Omental fat pad (tissue), 4 donors: ENCODE measurements at places on chromosomes 6 and 20. TPM values are rescaled to one million over a fixed set of nuclear protein-coding genes. Genes with fewer than 3 reads are reported as not detected.

DNA sequence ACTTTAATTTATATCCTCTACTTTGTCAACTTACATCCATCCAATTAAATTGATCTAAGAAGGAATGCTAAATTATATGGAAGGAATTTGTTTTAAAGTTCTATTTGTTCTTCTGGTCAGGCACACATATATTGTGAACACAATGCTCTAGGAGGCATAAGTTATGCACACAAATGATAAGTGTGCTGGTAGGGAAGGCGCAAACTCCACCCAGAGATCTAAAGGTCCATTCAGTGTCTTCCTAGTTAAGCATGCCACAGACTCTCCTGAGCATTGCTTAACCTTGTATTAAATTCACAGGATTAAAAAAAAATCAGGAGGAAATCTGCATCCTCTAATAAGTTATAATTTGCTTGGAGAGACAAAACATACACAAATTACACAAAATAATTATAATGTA lies 127.3 kb downstream of the RALGAPA2 start:
- DNase-seq: no peak

DNA sequence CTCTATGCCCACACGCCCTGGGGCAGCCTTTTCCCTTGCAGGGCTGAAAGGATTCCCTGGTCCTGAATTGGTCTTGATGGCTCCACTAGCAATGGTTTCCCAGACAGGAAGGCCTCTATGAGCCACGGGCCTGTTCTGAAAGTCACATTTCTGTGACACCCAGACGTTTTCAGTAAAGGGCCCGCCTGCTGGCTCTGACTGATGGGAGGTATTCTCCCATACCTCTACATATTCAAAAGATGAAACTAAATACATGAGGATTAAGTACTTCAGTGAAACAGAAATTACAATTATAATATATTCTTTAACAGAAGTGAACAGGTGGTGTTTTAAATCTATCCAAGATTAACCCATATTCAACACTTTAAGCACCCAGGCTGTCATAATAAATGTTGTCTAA lies 629.8 kb downstream of the CDH26 start:
- no peak for DNase-seq

DNA sequence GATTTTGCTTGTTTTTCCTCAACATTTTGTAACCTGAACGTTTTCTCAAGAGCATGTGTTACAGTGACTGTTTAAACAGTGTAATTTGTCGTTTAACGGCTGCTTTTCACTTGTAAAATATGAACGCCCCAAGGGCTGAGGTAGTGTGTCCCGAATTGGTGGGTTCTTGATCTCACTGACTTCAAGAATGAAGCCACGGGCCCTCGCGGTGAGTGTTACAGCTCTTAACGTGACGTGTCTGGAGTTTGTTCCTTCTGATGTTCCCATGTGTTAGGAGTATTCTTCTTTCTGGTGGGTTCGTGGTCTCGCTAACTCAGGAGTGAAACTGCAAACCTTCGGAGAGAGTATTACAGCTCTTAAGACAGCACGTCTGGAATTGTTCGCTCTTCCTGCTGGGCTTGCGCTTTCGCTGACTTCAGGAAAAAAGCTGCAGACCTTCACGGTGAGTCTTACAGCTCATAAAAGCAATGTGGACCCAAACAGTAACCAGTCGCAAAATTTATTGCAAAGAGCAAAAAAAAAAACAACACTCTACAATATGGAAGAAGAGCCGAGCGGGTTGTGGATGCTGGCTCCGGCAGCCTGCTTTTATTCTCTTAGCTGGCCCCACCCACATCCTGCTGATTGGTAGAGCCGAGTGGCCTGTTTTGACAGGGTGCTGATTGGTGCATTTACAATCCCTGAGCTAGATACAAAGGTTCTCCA lies 25.1 kb upstream of the TRIM27 start:
- DNase-seq: no peak

Gene CD83
- total RNA-seq: 7.8 TPM

- no peak for DNase-seq
Observed at GRCh38 chr6:143037470-143037869, 23.2 kb upstream of the AIG1 start.

Gene RPL7L1
- total RNA-seq: 112 TPM

DNA sequence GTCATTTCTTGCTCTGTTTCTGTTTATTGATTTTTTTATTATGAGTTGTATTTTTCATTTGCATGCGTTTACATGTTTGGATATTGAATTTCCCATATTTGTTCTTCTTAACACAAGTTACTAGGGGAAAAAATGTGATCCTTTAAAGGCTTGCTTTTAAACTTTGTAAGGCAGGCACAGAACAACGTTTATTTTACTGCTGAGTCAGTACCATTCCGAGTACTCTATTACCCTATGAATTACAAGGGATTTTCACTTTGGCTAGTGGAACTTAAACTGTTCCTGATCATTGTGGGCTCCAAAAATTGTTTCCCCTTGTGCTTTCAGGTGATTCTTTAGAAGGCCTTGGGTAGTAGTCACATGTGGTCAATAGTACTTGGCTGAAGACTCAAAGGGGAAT lies 28.5 kb downstream of the FAM162B start:
- no peak for DNase-seq

DNA sequence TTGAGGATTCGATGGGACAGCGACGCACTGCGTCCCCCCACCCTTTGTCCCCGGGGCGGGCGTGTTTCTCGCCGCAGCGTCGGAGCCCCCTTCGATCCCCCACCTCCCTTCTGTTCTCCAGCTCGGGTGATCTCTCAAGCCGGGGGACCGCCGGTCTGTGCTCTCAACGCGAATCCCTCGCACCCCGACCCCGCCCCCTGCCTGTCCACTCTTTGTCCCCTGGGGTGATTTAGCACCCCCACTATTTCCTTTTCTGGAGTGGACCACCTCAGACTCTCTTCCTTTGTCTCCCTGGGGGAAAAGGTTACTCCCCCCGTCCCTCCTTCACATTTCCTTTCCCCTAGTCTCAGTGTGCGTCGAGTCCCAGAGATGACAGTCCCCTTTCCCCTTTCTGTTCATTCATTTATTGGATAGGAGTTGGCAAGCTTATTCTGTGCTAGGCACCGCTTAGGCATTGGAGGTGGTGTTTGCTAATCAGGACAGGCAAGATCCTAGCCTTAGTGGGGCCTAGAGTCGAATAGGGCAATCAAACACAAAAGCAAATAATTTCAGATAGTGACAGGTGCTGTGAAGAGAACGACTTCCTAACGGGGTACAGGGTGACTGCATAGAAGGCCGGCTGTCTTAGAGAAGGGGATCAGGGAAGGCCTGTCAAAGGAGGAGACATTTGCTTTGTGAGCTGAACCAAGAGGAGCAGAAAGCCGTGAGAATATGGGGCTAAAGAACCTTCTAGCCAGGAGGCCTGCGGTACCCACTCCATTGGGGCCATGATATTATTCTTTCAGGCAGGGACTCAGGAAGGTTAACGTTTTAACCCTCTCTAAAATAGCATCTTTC lies 741 bp downstream of the PTPN1 start:
- no peak for DNase-seq

Gene CTCFL
- total RNA-seq: not detected

Gene ANKRD6
- 26.0 TPM for total RNA-seq

DNA sequence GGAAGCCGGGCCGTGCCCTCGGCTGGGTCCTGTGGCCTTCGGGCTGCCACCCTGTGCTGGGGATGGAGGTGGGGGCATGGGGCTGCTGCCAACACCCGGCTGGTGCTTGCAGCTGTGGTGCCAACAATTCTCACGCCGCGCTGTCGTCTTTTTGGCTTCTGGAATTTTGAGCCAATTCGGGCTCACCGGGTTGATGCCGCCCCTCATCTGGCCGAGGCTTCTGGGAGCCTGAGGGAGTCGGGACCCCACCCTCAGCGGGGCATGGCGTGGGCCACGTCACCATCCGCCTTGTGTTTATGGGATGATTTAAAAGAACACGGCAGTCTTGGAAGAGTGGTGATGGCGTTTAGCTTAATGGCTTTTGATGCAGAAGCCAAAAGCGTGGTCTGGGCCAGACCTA lies 8.7 kb upstream of the NPBWR2 start:
- DNase-seq: peak; percentile 13

DNA sequence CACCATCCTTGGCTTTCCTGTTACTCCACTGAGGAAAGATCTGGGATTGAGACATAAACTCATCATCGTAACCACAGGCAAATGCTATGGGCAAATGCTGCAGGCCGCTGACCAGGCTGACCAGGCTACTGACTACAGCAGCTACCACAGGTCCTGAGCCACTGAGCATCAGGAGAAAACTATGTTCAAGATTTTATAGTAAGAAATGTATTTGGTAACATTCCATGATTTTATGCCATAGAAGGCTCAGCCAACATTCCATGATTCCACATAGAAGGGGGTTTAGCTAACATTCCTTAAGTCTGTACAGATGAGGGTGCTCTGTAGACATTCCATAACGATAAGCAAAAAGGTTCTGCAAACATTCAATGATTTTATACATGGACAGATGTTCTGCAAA lies 16.1 kb upstream of the B4GALT5 start:
- DNase-seq: no peak

GRCh38 chr20:31403886-31404285 lies 2.1 kb downstream of the DEFB121 start:
- no peak for DNase-seq

Gene MCHR2
- not detected for total RNA-seq

DNA sequence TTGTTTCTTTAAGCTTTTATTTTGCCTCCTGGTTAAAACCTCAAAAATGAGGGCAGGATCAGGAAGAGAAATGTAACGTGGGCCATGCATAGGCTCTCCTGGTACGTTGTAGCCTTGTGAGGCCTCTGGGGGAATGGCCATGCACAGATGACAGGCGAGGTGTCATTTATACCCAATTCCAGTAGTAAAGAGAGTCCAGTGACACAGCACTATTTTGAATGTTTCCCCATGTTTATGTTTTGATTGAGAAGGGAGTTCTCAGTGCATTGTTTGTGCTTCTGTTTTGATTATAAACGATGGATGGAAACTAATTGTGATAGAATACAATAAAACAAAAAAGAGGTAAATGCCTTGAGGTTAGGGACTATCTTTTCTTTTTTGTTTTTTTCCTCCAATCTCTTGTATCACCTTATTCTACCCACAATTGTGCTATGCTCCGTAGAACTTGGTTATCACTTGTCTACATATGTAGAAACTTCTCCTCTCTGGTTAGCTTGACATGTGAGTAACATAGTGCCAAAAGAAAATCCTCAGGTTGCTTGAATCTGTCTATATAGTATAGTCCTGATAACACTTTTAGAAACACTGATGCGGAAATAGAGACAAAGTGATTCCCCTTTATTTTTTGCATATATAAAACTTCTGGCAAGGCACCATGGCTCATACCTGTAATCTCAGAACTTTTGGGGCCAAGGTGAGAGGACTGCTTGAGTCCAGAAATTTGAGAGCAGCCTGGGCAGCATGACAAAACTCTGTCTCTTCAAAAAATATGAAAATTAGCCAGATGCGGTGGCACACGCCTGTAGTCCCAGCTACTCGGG lies 6.9 kb upstream of the SMIM28 start:
- no peak for DNase-seq

GRCh38 chr6:151620179-151620578 lies 126.4 kb downstream of the CCDC170 start:
- no peak for DNase-seq

GRCh38 chr6:169213814-169214520 lies 39.7 kb downstream of the THBS2 start:
- no peak for DNase-seq

Gene CHRNA4
- not detected for total RNA-seq

Gene ADGRF4
- 0.48 TPM for total RNA-seq

Gene PRR18
- total RNA-seq: 0.37 TPM

GRCh38 chr6:72553531-72554511 lies 68.0 kb upstream of the KCNQ5 start:
- DNase-seq: no peak

GRCh38 chr6:141593311-141593710 lies 539.4 kb upstream of the GJE1 start:
- DNase-seq: no peak

DNA sequence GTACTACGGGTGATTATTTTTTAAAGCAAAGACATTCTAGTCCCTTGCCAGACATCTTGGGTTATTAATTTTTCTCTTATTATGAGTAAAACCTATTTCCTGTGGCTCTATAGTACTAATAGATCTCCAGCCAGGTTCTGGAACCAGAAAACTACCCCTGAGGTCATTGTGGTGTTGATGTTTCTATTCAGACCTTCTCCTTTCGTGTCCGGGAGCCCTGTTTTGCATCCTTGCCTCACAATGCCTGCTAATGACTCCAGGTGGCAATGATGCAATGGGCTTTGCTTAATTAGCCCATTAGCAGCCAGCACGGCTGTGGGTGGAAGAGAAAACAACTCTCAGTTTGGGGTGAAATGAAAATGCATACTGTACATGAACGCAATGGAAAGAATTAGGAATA lies 62.9 kb upstream of the ARG1 start:
- DNase-seq: no peak

DNA sequence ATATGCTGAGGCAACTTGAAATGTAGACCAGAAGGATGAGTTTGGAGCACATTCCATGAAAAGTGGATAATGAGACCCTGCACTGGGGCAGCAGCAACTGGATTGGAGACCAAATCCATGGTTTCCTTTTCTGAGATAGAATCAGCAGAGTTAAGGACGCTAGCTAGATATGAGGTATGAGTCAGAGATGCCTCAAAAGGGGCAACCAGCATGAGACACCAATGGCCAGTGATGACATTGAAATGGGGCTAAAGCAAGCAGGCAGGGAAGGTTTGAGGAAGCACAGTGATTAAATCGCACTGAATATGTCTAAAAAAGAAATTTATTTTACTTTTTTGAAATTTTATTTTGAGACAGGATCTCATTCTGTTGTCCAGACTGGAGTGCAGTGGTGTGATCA lies 802.4 kb downstream of the TFAP2A start:
- no peak for DNase-seq

Gene SLC4A11
- 0.74 TPM for total RNA-seq

- peak; percentile 99 for DNase-seq
Observed at GRCh38 chr20:20860078-20860806, 147.8 kb upstream of the RALGAPA2 start.

GRCh38 chr6:30508890-30509736 lies 19.8 kb downstream of the HLA-E start:
- no peak for DNase-seq

Gene TRIM39
- total RNA-seq: 16.7 TPM

- DNase-seq: no peak
Observed at GRCh38 chr6:16421462-16421960, 183.1 kb downstream of the GMPR start.

- no peak for DNase-seq
Observed at GRCh38 chr6:28635547-28636158, 110.0 kb downstream of the GPX5 start.

Gene SLC17A1
- total RNA-seq: not detected

Gene PANK2
- total RNA-seq: 37.3 TPM

Gene LGSN
- total RNA-seq: not detected

GRCh38 chr6:2656460-2657079 lies 94.2 kb downstream of the MYLK4 start:
- DNase-seq: no peak

Gene EYA2
- total RNA-seq: 8.9 TPM

Gene WFDC6
- total RNA-seq: not detected

GRCh38 chr6:111791415-111791814 lies 81.8 kb downstream of the FYN start:
- no peak for DNase-seq

Gene KIF6
- 0.19 TPM for total RNA-seq

DNA sequence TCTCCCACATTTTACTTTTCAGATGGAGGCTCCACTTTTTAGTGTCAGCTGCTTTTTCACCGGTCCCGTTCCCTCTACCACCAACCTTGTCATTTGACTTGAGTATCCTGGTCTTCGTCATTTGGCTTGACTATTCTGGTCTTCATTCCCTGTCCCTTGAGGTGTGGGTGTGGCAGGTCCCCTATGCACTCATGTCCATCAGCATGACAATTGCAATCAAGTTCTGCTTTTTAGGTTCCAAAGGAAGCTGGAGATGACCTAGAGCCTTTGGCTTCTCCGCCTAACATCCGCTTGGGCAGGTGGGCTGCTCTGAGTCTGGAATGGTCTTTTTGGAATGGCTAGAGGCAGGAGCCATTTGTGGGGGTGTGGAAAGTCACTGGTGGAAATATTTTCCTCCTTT lies 99.8 kb upstream of the MLN start:
- no peak for DNase-seq

Gene CLDN20
- not detected for total RNA-seq
